ENCODE measurements at places on chromosomes 1 and 21.

GRCh38 chr1:1310476-1311053, 2.2 kb downstream of the PUSL1 start:
- no peak for DNase-seq

- DNase-seq, result no peak
Observed at GRCh38 chr21:26909972-26910371, 56.9 kb downstream of the ADAMTS5 start.

GRCh38 chr1:29230553-29231378, at the start of gene MECR:
Gene MECR, minus strand, starts transcription at chr1:29230934. Its CDS starts 28 bp downstream, at chr1:29230906.
- peak; percentile 83 for DNase-seq

- no peak for DNase-seq
Observed at GRCh38 chr1:2641381-2642130, 8.7 kb upstream of the MMEL1 start.

DNA sequence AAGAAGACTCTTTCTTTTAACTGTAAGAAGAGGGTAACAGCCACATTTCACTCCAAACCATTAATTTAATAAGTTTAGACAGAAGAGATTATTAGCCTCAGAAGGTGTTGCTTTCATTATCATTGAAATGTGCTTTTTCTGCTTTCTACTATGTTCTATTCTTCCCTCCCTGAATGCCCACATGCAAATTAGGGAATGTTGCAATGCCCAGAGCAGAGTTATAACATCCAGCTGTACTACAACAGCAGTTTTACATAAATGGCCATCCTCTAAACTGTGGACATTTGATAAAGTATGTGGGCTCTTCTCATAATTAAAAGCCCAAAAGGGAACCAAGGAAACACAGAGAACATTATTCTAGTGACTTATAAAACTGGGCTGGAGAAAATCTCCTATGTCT, 82.2 kb upstream of the SOD1 start:
- DNase-seq, result no peak

GRCh38 chr1:200302192-200302920, 107.5 kb downstream of the ZNF281 start:
- DNase-seq, result no peak

- DNase-seq, result no peak
Observed at GRCh38 chr1:7111853-7112252, 326.6 kb downstream of the CAMTA1 start.

GRCh38 chr1:108077991-108078390, 113.0 kb upstream of the VAV3 start:
- DNase-seq, result no peak

DNA sequence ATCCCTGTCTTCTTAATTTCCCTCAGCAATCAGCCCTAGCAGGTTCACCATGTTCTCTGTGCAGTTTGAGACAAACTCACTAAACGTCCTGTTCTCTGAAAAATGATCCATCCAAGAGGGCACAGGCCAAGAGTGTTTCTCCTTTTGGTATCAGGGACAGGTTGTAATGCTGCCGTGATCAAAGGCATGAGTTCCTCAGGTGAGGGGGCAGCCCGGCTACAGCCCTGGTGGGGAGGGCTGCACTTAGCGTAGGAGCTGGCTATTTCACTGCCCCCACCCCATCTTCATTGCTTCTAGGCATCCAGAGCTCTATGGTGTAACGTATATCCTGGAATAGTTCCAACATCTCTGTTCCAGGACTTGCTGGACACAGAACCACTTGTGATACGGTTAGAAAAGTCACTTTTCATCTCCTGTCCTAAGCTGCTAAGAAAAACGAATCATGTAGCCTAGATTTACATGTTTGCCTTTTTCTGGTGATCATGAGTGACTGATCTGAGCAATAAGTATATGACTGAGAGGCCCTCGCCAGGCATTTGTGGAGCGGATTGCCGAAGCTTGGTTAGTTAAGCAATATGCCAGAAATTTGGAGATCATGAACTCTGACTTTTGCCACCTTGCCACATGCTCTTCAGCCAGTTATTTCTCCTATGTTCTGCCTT, 41.1 kb upstream of the SRP9 start:
- DNase-seq, result no peak

All from DMS 273 treated with DMSO at 0.1 percent for 48 hours (cell line).